Activated CD8-positive, alpha-beta T cell treated with anti-CD3 and anti-CD28 coated beads, Interleukin-2, amount 10 ng/mL, durations not matched to agents 7 days and 5 days (primary cell): ENCODE measurements at places on chromosomes 16 and 17.

DNA sequence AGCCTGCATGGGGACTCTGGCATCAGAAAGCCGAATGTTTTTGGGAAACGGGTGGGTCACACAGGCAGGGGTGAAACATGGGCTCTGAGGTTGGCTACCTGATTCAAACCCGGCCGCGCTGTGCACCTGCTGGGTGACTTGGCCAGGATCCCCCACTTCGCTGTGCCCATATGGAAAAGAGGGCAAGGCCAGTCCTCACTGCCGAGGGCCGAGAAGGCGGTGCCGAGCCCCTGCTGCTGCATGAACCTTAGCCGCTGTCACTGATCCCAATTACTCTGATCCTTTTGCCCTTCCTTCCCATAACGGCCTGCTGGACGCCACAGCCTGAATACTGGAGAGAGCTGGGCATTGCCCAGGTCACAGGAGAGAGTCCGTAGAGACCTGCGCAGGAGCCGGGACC lies 17.7 kb downstream of the KDM8 start:
- peaks cover 5% of the 10 kb centered on the region for H3K4me1 ChIP-seq
- H3K4me3 ChIP-seq = no peak overlapping the region
- H3K27me3 ChIP-seq = no peaks in the 10 kb centered on the region

DNA sequence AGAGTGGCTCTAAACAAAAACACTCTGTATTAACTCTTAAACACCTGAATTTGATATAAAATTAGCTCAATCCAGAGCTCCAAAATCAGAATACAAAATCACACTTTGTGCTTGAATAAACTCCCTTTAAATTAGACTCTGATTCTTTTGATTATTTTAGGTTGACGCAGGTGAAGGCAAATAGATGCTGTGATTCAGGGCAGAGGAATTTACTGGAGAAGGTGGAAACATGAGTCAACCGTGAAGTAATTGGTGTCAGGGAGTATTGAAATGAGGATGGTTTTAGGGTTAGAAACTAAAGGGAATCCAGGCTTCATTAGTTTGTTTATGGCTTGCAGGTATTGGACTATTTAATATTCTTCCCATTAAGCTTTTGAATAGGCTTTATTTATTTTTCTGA lies 37.1 kb upstream of the TEKT1 start:
- H3K4me3 ChIP-seq = no peak overlapping the region
- H3K4me1 ChIP-seq = no peaks in the 10 kb centered on the region

GRCh38 chr16:29745853-29746345 lies at the start of gene C16orf54:
TSS of gene C16orf54 (minus strand) at chr16:29745990. CDS start at chr16:29744951, 1,039 bp downstream.
- H3K4me3 ChIP-seq = peak within 1 kb of the TSS; percentile 99
- peak within 1 kb of the TSS; percentile 96 for H3K27ac ChIP-seq
- H3K36me3 ChIP-seq = peaks cover 61% of the 10 kb centered on the region
- peak; percentile 97 for DNase-seq
- peaks cover 60% of the 10 kb centered on the region for H3K4me1 ChIP-seq

DNA sequence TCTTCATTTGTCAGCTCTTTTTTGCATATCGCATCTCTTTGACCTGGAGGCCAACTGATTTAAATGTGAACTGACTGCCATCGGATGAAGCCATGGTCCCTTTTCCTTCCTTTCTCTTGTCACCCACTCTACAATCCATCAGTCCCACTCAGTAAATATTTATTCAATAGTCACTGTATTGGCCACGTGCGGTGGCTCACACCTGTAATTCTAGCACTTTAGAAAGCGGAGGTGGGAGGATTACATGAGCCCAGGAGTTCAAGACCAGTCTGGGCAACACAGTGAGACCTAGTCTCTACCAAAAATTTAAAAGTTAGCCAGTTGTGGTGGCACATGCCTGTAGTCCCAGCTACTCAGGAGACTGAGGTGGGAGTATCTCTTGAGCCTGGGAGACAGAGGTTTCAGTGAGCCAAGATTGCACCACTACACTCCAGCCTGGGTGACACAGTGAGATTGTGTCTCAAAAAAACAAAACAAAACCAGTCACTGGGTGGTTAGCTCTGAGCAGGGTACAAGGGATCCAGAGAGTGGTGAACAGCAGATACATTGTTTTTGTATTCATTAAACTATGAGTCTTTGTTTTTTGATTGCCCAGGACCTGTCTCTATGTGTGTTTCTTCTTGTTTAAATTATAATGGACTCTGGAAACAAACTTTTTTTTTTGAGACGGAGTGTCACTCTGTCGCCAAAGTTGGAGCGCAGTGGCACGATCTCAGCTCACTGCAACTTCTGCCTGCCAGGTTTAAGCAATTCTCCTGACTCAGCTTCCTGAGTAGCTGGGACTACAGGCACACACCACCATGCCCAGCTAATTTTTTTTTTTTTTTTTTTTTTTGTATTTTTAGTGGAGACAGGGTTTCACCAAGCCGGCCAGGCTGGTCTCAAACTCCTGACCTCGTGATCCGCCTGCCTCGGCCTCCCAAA lies 6.9 kb downstream of the PHAF1 start:
- no peak overlapping the region for H3K4me3 ChIP-seq
- peaks cover 11% of the 10 kb centered on the region for H3K36me3 ChIP-seq

GRCh38 chr17:9218911-9219310 lies 197.6 kb downstream of the NTN1 start:
- peaks cover 5% of the 10 kb centered on the region for H3K36me3 ChIP-seq
- no peak overlapping the region for H3K27ac ChIP-seq
- no peak overlapping the region for H3K4me3 ChIP-seq
- no peaks in the 10 kb centered on the region for H3K4me1 ChIP-seq
- H3K27me3 ChIP-seq = no peaks in the 10 kb centered on the region
- DNase-seq = no peak

GRCh38 chr17:79057737-79058385 lies 16.8 kb upstream of the ENGASE start:
- no peaks in the 10 kb centered on the region for H3K36me3 ChIP-seq
- H3K27ac ChIP-seq = no peak overlapping the region
- H3K4me3 ChIP-seq = no peak overlapping the region

DNA sequence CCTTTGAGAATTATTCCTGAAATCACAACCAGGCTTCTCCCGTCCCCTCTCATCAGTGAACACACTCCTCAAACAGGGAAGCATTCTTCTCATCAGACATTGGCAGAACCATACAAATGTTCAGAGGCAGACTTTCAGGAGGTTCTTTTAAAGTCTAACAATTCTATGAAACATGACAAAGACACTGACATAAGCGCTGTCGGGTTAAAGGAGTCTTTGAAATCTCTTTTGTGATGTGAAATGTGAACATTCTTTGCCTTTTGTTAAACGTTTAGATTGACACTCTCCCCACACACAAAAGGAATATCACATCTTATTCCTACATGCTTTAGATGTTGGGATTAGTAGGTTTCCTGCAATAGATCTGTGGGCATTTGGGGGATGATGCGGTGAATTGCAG lies 63.9 kb downstream of the NETO2 start:
- H3K4me3 ChIP-seq = no peak overlapping the region
- H3K4me1 ChIP-seq = no peaks in the 10 kb centered on the region
- no peak for DNase-seq
- H3K27me3 ChIP-seq = no peaks in the 10 kb centered on the region
- no peaks in the 10 kb centered on the region for H3K36me3 ChIP-seq

GRCh38 chr17:83179374-83179773 lies 100.0 kb downstream of the METRNL start:
- H3K4me1 ChIP-seq = no peaks in the 10 kb centered on the region
- H3K4me3 ChIP-seq = no peak overlapping the region
- H3K27ac ChIP-seq = no peak overlapping the region
- H3K36me3 ChIP-seq = no peaks in the 10 kb centered on the region
- peaks cover 2% of the 10 kb centered on the region for H3K27me3 ChIP-seq
